Activated naive CD4-positive, alpha-beta T cell treated with anti-CD3 and anti-CD28 coated beads, Interleukin-2, amount 50 U/mL, for 72 hours (primary cell): ENCODE measurements at places on chromosomes 2 and 18. TPM values are rescaled to one million over a fixed set of nuclear protein-coding genes. Genes with fewer than 3 reads are reported as not detected.

DNA sequence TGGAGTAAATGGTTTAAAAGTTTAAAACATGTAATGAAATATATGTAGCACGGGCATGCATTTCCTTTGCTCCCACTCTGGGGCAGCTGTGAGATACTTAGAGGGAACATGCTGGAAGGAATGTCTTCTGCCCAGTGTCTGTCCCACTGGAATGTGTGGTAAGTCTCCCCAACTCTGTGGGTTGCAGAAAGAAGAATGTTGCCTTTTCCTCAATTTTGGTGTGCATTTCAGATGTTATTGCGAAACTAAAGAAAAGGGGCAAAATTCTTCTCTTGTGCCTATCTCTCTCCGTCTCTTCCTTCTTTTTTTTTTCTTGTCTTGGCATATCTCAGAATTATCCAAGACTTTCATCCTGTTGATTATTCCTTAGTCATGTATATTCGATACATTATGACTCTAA lies 201.1 kb downstream of the SH3RF3 start:
- DNase-seq: no peak

DNA sequence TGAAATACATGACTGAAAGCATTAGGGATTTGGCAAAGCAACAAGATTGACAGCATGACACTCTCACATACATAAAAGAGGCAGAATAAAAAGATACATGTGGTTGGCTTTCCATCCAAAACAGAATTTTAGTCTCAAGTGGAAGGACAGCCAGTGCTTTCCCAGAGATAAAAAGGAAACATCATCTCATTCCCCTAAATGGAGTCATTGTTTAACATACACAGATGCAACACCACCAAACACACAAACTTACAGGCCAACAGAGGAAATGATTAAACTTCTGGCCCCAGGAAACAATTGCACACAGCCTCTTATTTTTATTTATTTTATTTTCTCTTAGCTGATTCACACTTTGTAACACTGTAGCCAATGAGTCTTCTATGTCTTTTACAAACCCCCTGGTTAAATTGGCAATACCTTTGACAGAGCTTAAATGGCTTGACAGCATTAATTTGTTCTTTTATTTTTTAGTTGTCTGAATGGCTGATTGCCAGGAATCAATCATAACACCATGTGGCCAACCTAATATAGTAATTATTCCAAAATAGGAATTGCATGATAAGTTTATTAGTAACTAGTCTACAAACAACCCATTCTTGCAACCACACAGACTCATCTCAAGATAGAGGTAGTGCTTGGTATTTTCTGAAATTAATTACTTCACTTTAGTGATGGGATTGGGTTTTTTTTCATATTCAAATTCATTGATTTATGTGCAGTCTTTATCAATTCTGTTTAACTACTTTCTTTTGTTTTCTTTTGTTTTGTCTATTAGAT lies 190.5 kb downstream of the RND3 start:
- no peak for DNase-seq

The TUBA3E gene
- not detected for total RNA-seq

DNA sequence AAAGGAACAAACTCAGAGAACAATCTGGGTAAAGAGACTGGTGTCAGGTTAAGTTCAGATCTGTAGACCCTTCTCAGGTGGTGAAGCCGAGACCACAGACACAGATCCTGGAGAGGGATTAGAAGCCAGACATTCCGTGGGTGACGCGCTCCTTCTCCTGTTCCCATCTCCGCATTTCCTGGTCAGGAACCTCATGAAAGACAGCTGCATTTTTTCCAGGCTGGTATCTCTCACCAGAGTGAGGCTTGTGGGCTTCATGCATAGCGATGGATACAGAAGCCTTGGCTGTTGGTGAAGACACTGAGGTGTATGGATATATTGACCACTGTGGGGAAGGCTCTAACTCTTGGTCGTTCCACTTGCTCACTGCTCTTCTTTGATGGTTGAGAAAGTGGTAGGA lies 152.6 kb downstream of the FAM210A start:
- DNase-seq: no peak

GRCh38 chr2:18284331-18284730 lies 276.1 kb downstream of the RDH14 start:
- DNase-seq: no peak

GRCh38 chr2:109497911-109498870 lies 115.6 kb downstream of the SEPTIN10 start:
- DNase-seq: no peak

- DNase-seq: no peak
Measured at GRCh38 chr18:65852273-65852672, 101.5 kb downstream of the CDH7 start.

DNA sequence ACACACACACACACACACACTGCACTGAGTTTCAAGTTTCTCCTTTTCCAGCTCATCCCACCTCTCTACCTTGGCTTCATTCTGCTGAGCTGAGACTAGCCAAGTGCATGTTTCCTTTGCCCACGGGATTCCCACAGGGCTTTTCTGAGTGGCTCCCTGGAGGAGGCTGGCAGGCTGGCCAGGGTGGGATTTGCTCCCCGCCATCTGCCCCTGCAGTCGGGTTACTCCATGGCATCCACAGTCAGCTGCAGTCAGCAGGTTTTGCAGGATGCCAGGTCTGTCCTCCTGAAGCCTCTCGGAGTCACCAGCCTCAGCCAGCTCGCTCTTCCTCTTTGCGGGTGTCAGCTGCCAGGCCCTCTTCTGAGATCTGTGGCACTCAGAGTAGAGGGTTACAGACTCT lies 783.7 kb upstream of the SOX11 start:
- no peak for DNase-seq

GRCh38 chr2:164061129-164061746 lies 325.4 kb upstream of the FIGN start:
- no peak for DNase-seq

DNA sequence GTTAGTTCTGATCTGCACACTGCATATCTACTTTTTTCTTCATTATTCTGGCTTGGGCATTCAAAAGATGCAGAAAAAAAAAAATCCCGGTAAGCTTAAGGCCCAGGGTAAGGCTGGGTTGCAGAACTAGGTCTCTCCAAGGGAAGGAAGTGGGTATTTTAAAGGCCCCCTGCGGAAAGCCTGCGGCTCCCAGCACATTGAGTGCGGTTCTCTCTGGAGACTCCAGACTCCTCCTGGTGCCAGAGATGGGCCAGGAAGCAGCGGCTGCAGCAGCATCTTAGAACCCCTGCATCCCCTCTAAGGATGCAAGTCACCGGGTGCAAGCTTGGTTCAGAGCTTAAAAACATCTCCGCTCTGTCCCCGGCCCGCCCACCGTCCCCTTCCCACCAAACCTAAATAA lies 49.5 kb downstream of the TGIF1 start:
- no peak for DNase-seq

The SRD5A2 gene
- total RNA-seq: not detected

GRCh38 chr18:40642692-40643229 lies 1312.3 kb upstream of the PIK3C3 start:
- no peak for DNase-seq

GRCh38 chr2:168149150-168149974 lies 98.0 kb downstream of the STK39 start:
- no peak for DNase-seq

DNA sequence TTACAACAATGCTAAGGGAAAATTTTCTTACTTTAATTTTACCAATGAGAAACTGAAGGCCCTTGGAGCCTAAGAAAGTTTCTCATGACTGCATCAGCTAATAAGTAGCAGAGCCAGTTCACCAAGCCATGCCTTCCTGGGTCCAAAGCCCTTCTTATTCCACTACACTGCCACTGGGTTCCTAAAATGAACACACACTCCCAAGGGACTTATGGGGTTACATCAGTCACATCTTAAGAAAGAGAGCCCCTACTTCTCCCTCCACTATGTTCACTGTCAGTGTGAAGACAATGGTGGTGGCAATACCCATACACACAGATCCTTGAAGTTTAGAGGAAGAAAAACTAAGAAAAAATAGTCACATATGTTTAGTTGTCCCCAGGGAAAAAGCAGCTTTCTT lies 20.6 kb downstream of the MBD2 start:
- no peak for DNase-seq

- no peak for DNase-seq
Measured at GRCh38 chr2:56801214-56801613, 617.4 kb downstream of the CCDC85A start.

GRCh38 chr18:75421656-75422055 lies 5.8 kb downstream of the SMIM21 start:
- no peak for DNase-seq

DNA sequence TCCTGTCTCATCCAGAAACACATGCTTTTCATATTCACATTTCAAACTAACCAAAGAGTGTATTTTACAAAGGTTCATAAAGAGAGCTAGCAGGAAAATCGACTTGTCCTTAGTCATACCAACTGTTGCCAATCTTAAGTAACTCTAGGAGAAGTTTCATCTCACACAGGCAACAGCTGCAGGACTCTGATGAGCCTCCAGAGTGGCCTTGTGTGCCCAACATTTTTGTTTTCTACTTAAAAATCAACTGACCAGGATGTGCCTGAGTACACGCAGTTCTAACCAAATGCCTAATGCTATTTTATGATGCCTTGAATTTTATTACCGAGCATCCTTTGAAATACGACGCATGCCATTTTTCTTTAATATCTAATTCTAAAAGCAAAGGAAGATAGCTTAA lies 595.9 kb upstream of the LRRTM4 start:
- DNase-seq: no peak

The HOXD4 gene
- total RNA-seq: not detected

GRCh38 chr18:34834897-34835296 lies 124.8 kb downstream of the DTNA start:
- no peak for DNase-seq

GRCh38 chr2:18473241-18474181 lies 86.9 kb downstream of the RDH14 start:
- DNase-seq: no peak

- DNase-seq: no peak
Measured at GRCh38 chr2:98461498-98462049, 16.9 kb downstream of the INPP4A start.

DNA sequence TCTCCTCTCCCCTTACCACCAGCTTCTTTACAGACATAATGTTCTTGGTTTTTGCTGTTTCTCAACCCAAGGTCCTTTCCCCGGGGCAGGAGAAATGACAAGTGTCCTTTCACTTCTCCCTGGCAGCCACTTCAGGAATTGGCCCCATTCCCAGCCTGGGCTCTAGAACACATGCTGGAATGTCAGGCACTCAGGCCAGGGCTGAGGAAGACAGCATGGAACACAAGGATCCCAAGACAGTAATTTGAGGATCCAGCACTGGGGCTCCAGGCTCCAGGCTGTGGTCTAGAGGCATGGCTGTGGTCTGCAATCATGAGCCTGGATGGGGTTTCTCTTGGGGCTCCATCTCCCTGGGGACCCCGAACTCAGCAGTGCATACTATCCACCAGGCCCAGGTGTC lies 201.4 kb downstream of the CELF4 start:
- DNase-seq: no peak

The XIRP2 gene
- not detected for total RNA-seq

- DNase-seq: no peak
Measured at GRCh38 chr2:225090746-225091145, 48.5 kb upstream of the DOCK10 start.

- DNase-seq: no peak
Measured at GRCh38 chr2:105786231-105787230, 41.8 kb downstream of the NCK2 start.

DNA sequence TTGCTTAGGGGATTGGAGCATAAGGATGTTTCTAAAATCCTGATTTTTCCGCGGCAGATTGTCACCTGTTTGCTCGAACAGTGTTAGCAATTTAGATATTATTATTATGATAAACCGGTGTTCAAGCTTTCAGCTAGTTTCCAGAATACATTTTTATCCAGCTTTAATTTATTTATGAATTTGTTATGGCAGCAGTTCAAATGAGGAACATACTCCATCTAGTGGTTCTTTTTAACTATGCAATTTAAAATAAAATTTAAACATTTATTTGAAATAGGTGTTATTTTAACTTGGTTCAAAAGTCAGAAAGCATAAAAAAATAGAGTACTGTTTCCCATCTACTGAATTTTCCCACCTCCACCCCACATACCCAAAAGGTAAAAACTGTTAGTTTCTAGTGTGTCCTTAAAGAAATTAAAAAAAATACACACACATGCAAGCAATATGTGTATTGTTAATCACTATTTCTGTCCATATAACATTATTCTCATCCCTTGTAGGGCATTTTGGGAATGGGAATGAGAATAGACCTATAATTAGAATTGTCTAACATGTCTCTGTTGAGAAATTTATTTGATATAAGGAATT lies 23.2 kb downstream of the ACOXL start:
- no peak for DNase-seq

- no peak for DNase-seq
Measured at GRCh38 chr2:228738671-228739380, 532.3 kb downstream of the PID1 start.

The PCARE gene
- total RNA-seq: not detected

GRCh38 chr2:198757069-198757468 lies 700.7 kb downstream of the SATB2 start:
- DNase-seq: no peak

The MSH6 gene
- 108 TPM for total RNA-seq

The PJVK gene
- 4.5 TPM for total RNA-seq

DNA sequence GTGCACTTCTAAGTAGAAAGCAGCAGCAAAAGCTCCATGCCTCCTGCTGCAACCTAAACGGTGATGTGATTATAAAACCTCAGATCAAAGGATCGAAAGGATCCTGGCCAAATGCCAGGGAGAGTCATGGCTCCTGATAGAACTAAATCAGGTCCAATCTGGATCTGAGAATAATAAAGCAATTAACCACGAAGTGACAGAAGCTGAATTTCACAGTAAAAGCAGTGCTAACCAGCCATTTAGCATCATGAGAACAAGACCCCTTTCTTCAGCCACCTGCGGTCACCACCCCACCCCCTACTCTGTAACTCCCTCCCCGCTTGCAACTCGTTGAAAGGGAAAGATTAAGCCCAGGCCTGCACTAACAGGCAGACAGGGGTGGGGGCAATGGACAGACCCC lies 748.7 kb downstream of the BCL11A start:
- no peak for DNase-seq

GRCh38 chr2:182509216-182509615 lies 82.4 kb upstream of the PDE1A start:
- DNase-seq: no peak

DNA sequence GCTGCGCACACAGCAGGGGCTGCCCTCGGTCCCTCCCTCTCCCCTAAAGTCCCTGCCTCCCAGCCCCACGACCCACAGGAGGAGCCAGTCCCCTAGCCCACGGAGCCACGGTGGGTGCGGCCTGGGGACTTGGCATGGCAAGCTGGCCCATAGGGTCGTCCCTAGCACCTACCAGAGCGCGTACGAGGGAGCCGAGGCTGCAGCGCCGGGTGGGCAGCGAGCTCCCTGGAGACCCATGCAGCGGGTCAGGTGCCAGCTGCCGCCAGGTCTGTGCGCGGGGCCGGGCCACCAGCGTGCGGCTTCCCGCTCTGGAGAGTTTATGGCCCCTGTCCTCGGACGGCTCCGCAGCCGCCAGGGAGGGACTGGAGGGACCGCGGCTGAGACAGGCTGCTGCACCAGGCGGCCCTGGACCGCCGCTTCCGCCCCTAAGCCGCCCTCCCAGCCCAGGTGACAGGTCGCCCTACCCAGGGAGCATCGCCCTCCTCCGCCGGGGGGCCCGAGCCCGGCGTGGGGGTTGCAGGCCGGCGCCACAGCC lies 273.6 kb downstream of the CCDC74A start:
- no peak for DNase-seq
